Mammary epithelial cell (primary cell): ENCODE measurements at places on chromosomes 12 and 14.
A peak's percentile ranks its signal among the peaks of the same experiment; 100 is the strongest.

DNA sequence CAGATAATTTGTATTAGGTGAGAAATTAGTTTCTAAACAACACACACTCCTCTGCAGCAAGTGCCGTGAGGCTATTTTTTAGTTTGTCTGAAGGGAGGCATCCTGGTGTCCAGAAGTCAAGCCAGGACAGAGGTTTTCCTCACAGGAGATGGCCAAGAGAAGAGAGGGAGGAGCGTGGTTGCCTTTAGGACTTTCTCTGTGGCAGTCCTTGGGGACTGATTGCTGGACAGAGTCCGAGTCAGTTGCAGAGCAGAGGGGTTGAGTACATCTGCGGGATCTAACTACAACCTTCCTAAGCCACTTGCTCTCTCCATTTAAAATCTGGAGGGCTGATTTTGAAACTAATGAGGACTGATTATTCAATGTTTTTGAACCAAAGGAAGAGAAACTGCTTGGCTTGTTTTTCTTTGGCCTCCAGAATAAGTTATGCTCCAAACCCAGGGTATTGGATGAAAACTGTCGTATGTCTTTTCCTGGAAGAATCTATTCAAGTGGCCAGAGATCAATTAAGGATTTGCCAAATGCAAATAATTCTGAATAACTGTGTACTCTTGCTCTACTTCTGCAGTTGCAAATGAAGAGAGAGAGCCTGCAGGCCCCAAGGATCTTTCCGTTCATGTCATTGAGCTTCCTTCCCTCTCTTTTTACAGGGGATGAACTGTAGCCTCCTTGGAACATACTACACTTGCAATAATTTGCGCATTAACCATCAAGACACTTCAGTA lies 1.2 kb downstream of the SLCO1C1 start:
- no peak for DNase-seq

- DNase-seq, result no peak
Measured at GRCh38 chr12:638953-639557, 24.2 kb downstream of the NINJ2 start.

- DNase-seq, result no peak
Measured at GRCh38 chr12:89098441-89099112, 253.7 kb downstream of the DUSP6 start.

DNA sequence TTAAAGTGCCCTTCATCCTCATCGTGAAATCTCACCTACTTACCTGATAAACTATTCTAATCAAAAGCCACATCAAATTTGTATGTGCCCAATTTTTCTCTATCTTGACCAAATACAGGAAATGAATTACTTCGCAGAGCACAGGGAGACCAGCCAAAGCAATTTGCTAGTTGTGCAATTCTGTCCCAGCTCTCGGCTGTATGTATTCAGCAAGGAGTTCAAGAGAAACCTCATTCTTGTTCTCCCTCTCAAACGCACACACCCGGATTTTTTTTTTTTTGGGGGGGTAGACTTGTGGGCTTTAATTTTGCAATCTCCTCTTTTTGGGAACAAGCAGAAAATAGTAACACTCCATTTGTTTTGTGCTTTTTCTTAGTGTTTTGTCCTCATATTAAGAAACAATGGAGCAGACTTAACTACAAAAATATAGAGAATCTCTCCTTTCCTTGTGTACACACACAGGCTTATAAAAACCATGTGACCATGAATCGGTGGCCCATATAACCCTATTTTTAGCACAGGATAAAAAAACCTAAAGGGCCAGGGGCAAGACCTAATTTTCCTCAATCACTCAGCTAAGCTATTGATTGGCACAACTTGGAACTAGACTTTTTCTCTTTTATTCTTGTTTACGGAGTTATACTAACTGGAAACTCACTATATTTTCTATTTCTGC lies 64.2 kb downstream of the MBIP start:
- no peak for DNase-seq

- peak; percentile 62 for DNase-seq
Measured at GRCh38 chr14:68891851-68892660, 87.0 kb downstream of the ACTN1 start.

GRCh38 chr12:50174971-50175715 lies 8.0 kb upstream of the CERS5 start:
- DNase-seq, result no peak

- DNase-seq, result no peak
Measured at GRCh38 chr14:104240434-104241157, 102.2 kb downstream of the KIF26A start.

GRCh38 chr12:68529466-68529865 lies 81.2 kb upstream of the RAP1B start:
- DNase-seq, result no peak

- peak; percentile 81 for DNase-seq
Measured at GRCh38 chr12:124172636-124173035, 122.3 kb upstream of the RFLNA start.

- no peak for DNase-seq
Measured at GRCh38 chr14:101834800-101835547, 73.5 kb downstream of the PPP2R5C start.

- no peak for DNase-seq
Measured at GRCh38 chr14:73323896-73324399, 86.6 kb downstream of the PAPLN start.

- DNase-seq, result no peak
Measured at GRCh38 chr12:6635375-6635855, 344 bp downstream of the LPAR5 start.

DNA sequence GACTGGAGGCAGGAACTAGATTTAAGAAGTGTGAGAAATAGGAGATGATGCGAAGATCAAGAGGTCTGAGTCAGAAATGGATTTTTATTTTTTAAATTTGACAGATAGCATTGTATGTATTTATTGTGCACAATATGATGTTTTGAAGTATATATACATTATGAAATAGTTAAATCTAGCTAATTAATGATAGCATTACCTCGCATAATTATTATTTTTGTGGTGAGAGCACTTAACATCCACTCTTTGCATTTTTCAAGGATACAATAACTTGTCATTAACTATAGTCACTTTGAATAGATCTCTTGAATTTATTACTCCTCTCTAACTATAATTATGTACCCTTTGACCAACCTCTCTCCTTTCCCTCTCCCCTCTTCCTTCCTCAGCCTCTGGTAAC lies 3.7 kb downstream of the SMOC1 start:
- no peak for DNase-seq

DNA sequence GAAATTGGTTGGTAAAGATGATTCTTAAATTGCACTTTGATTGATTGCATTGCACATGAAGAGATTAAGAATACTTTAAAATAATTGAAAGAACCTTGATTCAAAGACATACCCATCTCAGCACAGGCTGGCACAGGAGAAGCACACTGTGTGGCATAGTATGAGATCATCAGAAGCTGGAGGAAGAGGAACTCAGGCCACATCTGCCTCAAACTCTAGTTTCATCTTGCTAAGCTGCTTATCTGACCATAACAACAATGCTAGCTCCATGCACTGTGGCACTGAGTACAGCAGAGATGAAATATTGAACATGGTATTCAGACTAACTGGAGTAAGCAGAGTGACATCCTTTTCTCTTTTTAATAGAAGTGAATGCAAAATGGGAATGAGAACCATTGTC lies 99.1 kb downstream of the TBC1D30 start:
- no peak for DNase-seq

DNA sequence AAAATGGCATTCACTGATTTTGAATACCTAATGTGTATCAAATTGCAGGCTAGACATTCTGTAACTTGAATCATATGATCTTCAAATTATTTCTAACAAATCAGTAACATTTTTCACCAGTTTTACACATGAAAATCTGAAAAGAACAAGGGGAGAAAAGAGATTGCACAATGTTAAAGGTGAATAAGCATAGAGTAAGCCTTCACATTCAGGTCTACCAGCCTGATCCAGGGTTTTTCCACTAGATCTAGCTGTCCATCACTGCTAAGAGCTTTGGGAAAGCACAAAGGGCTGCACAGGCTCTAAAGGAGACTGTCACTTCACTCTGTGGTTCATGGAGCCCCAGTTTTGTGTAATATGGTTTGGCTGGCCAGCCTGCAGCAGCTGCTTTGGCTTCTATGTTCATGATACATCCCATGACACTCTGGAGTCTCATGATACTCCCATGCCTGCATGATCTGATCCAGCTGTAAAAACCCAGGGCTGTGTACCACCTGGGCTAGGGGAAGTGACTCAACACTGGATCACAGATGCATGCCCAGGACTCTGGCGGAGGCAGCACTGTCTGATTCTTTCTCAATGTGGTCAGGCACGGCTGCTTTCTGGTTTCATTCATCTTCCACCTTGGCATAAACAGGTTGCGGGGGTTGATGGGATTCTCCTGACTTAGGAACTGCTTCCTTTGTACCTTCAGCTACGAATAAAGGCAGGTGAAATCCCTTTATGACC lies 859.7 kb downstream of the GALC start:
- peak; percentile 100 for DNase-seq

DNA sequence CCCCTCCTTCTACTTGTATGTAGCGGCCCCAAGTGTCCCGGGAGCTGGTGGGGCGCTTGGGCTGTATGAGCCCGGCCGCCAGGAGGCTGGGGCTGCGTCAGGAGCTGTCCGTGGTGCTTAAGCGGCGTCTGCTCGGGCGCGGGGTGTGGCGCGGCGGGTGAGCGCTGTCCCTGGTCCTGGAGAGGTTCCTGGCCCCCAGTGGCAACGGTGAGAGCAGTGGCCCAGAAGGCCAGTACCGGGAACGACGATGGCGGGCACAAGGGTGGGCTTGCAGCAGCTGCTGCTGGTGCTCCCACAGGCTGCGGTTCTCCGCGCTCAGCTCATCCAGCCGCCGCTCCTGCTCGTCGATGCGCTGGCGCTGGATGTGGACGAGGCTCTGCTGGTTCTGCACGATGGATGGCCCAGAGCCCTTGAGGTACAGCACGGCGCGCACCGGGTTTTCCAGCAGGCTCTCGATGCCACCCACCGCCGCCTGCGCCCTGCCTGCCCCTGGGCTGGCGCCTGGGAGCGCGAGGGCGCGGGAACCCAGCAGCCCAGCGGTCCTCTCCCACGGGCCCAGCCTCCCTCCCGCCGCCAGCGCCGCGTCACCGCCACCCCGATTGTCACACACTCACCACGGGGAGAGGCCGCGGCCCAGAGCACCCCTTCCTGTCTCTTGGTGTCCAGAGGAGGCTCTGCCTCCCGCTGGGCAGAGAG lies 41.9 kb upstream of the FKBP4 start:
- peak; percentile 55 for DNase-seq
